ENCODE measurements at places on chromosomes 2 and 18.

DNA sequence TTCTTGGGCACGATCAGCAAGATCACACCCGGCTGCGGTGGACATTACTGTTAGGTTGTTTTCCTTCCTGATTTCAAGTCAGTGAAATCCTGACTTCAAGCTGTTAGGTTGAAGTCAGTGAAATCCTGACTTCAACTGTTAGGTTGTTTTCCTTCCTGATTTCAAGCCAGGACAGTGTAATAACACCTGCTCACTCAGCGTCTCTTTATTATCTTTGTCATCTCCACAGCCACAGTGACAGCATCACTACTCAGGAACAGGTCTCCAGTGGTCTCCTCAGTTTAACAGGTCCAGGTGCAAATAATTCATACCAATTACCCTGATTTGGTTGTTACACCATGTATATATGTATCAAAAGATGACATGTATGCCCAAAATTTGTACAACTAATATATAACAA lies 208.1 kb upstream of the REG3G start:
- no peak for DNase-seq

GRCh38 chr18:78049281-78049680 lies 799.6 kb downstream of the GALR1 start:
- DNase-seq: no peak

DNA sequence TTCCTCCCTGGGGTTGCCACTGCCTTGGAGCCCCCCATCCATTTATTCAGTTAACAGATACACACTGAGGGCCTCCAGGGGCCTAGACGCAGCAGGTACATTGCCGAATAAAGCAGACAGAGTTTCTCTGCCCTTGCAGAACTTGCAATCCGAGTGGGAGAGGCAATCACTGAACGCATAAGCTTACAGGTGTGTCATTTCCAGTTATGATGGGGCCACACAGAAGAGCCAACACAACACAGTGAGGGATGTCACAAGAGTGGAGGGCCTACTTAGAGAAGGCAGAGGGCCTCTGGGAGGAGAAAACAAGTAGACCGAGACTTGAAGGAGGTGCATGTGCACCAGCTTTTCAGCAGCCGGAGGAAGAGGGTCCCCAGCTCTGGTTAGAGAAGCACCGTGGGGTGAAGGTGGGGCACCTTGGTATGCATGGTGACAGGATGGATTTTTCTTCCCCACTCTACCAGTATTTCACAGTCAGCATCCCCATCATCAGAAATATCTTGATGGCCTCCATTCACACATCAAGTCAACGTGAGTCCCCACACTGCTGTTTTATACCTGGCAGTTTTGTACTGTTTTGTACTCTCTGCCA lies 150.9 kb downstream of the SMAD7 start:
- DNase-seq: no peak

- no peak for DNase-seq
These were observed 24.0 kb downstream of the POLR1A start for GRCh38 chr2:86081724-86082123.

GRCh38 chr2:176270100-176270750 lies 983 bp downstream of the MTX2 start:
- DNase-seq: no peak

GRCh38 chr18:49731860-49732311 lies 81.4 kb downstream of the ACAA2 start:
- DNase-seq: no peak

- no peak for DNase-seq
These were observed 128.9 kb upstream of the ITGB6 start for GRCh38 chr2:160328811-160329527.

DNA sequence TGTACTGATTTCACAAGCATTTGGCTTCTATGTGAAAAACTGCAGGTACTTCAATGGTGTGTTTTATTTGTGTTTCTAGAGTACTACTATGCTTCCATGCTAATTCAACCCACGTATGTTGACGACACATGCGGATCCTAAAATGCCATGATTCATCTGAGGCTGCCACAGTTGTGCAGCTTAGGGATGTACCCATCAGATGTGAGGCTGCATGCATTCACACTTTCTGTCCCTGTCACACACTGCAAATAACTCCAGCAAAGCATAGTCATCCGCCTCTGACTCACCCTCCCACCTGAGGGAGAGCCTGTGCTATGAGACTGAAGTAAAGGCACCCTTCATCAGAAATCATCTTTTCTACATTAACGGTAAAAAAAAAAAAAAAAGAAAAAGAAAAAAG lies 22.1 kb upstream of the SERTAD2 start:
- DNase-seq: no peak

DNA sequence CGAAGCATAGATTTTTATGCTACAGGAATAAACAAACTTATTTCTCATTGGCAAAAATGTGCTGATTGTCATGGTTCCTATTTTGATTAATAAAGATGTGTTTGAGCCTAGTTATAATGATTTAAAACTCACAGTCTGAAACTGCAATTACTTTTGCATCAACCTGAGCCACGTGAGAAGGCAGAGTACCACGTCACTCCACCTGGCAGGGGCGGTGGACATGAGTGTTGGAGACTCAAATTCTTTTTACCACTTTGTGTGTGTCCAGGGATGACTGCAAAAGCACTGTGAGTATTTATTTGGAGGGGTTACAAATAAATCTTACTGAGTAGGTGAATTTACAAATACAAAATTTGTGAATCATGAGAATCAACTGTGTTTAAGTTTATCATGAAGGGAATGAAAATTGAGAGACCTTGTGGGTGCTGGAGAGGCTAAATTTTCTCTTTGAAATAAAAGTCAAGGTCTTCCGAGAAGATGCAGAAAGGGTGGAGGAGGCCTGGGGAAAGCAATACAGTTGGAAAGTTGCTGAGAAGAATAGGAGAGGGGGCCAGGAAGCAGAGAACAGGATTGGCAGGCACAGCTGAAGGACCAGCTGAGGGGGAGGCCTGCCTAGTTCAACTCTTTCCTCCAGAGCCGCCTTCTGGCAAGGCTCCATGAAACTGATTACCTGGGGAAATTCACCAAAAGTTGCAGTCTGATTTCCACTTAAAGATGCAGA lies 316.4 kb downstream of the MYCN start:
- DNase-seq: no peak

GRCh38 chr2:225022188-225022587 lies 20.1 kb downstream of the DOCK10 start:
- DNase-seq: no peak

- no peak for DNase-seq
These were observed 966 bp upstream of the RBM43 start for GRCh38 chr2:151262629-151263028.

- no peak for DNase-seq
These were observed 8.8 kb upstream of the SNTG2 start for GRCh38 chr2:941871-942270.

DNA sequence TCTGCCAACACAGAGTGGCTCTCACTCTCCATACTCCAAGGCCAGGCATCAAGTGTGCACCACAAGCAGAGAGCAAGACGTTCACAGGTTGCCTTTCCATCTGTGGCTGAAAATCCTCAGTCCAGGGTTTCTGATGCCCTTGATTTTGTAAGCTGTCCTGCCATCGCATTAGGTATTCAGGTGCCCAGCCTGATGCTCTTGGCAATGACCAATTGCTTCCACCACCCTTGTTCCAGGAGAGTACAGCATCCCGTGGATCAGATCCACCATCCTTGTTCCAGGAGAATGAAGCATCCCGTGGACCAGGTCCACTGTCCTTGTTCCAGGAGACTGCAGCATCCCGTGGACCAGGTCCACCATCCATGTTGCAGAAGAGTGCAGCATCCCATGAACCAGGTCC lies 133.4 kb upstream of the GPC1 start:
- DNase-seq: no peak

DNA sequence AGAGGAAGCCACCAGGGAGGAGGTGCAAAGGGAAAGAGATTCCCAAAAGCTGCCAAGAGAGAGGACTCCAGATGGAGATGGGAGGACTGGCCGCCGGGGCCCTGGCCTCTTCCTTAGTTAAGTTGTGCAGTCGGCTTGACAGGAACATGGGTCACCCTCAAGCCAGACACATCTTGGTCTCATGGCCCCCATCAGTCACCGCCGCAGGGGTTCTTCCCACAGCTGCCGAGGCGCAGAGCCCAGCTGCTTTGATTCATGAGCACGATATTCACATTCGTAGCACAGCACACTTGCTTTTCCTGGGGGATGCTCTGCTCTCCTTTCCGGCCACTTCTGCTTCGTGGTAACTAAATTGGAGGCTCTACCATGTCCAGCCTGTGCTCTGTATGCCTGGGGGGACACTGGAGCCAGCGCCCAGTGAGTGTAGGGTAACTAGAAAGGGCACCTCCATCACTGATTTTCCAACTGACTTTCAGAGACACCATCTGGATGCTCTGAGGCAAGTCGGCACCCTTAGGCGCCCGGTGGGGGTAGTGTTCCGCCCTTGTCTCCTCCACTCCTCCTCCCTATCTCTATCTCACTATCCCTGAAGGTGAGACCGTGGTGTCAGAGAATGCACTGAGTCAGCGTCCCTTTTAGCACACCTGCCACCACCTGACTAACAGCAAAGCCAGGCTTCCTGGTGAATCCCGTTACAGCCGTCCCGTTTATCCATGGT lies 13.3 kb downstream of the TWIST2 start:
- no peak for DNase-seq

DNA sequence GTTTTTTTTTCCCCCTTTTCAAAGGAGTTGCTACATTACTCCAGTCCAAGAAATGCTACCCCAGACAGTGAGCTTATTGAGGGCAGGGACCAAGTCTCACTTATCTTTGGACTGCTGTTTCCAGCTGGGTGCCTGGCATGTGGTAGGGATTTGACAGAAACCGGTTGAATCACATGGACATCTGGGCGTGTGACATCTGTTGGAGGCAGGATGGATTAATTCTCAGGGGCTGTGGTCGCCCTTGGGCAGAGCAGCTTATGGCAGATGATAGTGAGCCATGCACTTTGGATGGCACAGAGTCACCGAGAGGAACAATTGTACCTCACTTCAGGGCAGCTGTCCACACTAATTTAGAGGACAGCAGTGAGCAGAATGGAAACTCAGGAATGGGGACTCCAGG lies 254.6 kb upstream of the ID2 start:
- peak; percentile 9 for DNase-seq

- no peak for DNase-seq
These were observed 510 bp upstream of the DNAH6 start for GRCh38 chr2:84515788-84516187.

DNA sequence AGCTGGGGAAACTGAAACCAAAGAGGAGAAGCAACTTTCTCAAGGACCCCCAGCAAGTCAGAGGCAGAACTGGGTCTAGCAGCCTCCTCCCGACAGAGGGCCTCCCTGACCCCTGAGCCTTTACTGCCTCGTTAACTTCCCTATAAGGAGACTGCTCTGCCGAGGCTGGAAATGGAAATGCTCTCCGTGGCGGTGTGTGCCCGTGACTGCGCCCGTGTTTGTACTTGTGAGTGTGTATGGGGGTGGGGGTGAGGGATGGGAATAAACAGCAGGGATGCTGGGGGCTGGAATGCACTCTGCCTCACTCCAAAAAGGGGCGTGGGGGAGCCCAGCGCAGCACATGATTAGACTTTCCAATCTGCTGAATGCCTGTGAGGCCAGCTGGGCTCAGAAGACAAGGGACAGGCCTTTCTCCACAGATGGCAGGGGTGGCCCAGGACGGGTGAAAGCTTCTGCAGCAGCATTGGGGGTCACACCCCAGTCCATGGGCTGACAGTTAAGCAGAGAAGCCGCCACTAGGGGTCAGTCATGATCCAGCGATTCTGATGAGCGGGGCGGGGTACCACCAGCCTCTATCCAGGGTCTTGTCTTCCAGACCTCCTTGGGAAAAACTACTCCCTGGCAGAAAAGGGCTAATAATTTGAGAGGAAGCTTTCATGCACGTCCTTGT lies 26.8 kb downstream of the MPHOSPH10 start:
- peak; percentile 70 for DNase-seq
